ENCODE measurements at places on chromosomes 12 and 14. TPM values are rescaled to one million over a fixed set of nuclear protein-coding genes. Genes with fewer than 3 reads are reported as not detected.

PMCH gene
- not detected for total RNA-seq

CLECL1 gene
- not detected for total RNA-seq

LBHD2 gene
- not detected for total RNA-seq

SPIC gene
- total RNA-seq = not detected

CAPZA3 gene
- 0.17 TPM for total RNA-seq

TIGAR gene
- total RNA-seq = 83.9 TPM

LRRK2 gene
- 2.7 TPM for total RNA-seq

GPR135 gene
- 4.8 TPM for total RNA-seq

GPR132 gene
- total RNA-seq = not detected

DPF3 gene
- total RNA-seq = 1.8 TPM

Measured in mammary epithelial cell (primary cell).